ENCODE measurements at places on chromosomes 13 and 19. TPM values are rescaled to one million over a fixed set of nuclear protein-coding genes. Genes with fewer than 3 reads are reported as not detected.

Gene SPRED3
- total RNA-seq: 2.5 TPM

Gene SIGLEC8
- total RNA-seq: 2.3 TPM

Gene MTRF1
- total RNA-seq: 19.8 TPM

Gene THSD8
- total RNA-seq: not detected

Gene C1QTNF9
- total RNA-seq: 0.23 TPM
